Left kidney (tissue), 8 donors: ENCODE measurements at places on chromosomes 1 and 21. TPM values are rescaled to one million over a fixed set of nuclear protein-coding genes. Genes with fewer than 3 reads are reported as not detected.

Gene B3GALT2
- polyA plus RNA-seq = 13.8 TPM

- no peak for DNase-seq
These were observed 61.2 kb upstream of the TENT5C start for GRCh38 chr1:117544509-117545109.

DNA sequence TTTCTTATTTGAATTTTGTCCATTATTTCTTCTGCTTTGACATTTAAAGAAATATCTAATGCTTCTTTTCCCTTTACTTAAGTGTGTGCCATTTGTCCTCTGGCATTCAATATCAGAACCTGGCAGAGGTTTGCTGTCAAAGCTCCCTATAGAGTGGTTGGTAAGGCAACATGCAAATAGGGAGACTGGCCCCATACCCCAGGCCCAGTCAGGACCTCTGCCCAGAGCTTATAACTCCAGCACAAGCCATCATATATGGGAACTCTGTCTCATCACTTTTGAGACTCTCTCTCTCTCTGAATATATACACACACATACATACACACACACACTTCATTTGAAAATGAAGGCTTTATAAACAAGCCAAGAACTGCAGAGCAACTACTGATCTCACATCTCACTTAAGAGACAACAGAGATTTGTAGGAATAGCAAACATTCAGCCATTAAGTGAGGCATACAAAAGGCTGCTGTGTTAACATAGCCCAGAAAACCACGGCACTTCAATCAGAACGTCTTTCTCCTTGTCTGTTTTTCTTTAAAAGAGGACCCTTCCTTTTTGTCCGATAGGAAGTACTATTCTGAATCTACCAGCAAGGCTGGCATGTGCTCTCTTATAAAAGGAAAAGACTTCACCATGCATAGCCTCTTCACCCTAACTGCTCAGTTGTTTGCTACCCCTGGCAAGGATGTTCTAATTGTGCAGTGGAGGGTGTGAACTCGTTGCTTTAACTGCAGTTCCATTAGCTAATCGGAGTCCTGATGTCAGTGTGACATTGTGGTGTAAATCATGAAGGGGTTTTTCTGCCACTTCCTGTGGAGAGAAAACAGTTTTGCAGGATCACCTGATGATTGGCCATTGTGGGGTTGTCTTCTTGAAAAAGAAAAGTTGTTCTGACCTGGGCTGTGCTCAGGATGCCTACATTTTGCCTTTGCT lies 101.7 kb downstream of the NR5A2 start:
- DNase-seq = no peak

DNA sequence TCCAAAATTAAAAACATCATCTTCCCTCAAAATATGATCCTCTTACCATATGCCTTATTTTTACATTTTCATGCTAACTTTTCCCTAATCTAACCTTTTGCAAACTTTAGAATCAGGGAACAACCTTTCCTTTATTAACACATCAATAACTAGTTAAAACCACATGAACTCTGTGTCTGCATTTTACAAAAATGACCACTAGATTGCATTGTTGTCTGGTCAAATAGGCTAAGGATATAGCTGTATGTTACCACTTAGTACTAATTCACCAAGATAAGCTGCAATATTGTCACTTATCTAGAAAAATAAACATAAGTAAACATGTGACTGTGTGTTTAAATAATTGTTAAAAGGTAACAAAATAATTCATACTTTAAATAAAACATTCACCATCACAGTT lies 82.3 kb downstream of the DENND1B start:
- no peak for DNase-seq

DNA sequence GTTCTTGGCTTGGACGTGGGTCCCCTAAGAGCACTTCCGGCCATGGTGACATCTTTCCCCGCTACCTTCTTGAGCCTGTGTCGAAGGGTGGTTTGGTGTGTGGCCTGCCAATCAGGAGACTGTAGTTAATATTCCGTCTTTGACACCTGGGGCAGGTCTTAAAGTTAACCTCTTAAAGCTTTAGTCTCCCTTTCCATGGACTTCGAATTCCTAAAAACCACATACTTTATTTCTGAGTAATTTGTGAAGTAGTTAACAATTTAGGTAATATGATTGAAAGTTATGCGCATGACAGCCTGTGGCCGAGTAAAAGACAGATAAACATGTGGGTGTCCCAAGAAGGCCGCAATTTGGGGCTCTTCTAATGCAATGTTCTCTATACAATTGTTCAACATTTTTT lies 10.2 kb upstream of the RAB29 start:
- no peak for DNase-seq
